Peyer's patch (tissue), 4 donors: ENCODE measurements at places on chromosomes 7 and 10. TPM values are rescaled to one million over a fixed set of nuclear protein-coding genes. Genes with fewer than 3 reads are reported as not detected.

DNA sequence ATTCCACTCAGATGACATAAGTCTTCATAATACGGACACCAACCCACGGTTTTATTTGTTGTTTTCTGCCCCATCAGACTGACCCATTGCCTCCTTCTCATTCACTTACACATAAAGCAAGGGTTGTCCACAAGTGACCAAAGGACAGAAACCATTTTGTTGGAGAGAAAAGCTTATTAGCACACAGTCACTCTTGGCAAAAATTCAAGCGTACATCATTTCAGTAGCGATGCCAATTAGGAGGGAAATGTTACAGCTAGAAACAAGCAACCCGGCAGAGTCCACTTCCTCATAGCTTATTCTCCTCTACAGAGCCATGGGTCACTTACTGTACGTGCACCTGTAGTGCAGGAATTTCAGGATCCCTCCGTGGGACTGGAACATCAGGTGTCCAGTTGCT is 23.0 kb downstream of the ABLIM1 start:
- DNase-seq = no peak
- H3K27ac ChIP-seq = no peak overlapping the region
- H3K36me3 ChIP-seq = no peaks in the 10 kb centered on the region
- H3K4me1 ChIP-seq = peaks cover 7% of the 10 kb centered on the region
- no peak overlapping the region for H3K4me3 ChIP-seq
- no peaks in the 10 kb centered on the region for H3K27me3 ChIP-seq

DNA sequence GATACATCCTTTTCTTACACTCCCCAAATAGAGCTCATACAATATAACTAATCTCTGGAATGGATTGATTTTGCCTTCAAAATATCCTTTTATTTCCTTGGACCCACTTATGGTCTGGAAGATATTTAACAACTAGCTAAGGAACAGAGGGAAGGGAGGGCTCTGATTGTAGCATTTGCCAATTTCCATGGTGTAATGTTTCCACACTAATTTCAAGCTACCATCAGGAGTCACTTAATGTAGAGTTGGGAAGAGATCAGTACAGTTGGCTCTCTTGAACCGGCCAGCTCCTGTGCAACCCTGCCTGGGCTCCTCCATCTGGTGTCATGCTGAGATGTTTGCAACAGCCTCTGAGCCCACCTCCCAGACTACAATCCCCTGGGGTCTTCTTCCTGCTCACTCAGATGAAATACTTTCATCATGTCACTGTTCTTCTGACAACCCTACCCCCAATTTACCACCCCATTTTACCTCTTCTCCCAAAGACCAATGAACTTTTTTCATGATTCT is 8.0 kb upstream of the IL6 start:
- DNase-seq = no peak
- H3K36me3 ChIP-seq = no peaks in the 10 kb centered on the region
- no peak overlapping the region for H3K4me3 ChIP-seq

GRCh38 chr10:8416760-8417159 is 362.3 kb downstream of the GATA3 start:
- DNase-seq = no peak
- no peaks in the 10 kb centered on the region for H3K4me1 ChIP-seq
- H3K27me3 ChIP-seq = no peaks in the 10 kb centered on the region
- peak overlapping the region; percentile 22 for H3K27ac ChIP-seq
- no peak overlapping the region for H3K4me3 ChIP-seq

MPLKIP gene
- 17.1 TPM for total RNA-seq
